ENCODE measurements at places on chromosomes 13 and 19. TPM values are rescaled to one million over a fixed set of nuclear protein-coding genes. Genes with fewer than 3 reads are reported as not detected.

DNA sequence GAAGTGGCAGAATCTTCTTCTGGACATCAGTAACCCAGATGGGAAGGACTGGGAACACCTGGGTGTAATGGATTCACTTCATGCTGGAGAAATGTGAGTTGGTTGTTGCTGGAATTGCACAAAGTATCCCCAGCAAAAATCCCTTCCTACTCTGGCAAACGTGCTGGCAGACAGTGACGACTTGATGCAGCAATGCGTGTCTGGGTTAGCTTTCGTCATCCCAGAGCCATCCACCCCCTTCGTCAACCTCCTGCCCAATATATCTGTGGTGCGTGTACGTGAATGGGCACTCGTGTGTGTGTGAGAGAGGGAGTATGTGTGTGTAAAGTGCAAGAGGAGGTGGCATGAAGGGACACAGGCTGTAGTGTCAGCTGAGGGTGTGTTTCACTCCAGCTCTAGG, 70.9 kb downstream of the TM9SF2 start:
- no peak for DNase-seq

ZNF225 gene
- 7.9 TPM for total RNA-seq

DNA sequence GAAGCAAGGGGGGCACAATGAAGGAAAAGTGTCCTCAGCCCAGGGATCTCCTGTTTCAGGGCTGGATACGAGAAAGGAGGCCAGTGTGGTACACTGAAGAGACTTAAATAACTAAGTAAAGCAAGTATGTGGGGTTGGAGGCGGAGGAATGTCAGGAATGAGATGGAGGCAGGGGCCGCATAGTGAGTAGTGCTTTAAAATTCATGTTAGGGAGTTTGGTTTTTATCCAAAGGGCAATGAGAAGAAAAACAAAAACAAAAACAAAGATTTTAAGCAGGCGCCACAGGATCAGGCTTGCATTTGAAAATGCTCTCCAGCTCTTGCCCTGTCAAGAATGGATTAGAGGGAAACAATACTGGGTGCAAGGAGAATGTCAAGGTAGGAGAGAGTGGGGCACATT, 273.4 kb downstream of the DCLK1 start:
- DNase-seq: no peak

DNA sequence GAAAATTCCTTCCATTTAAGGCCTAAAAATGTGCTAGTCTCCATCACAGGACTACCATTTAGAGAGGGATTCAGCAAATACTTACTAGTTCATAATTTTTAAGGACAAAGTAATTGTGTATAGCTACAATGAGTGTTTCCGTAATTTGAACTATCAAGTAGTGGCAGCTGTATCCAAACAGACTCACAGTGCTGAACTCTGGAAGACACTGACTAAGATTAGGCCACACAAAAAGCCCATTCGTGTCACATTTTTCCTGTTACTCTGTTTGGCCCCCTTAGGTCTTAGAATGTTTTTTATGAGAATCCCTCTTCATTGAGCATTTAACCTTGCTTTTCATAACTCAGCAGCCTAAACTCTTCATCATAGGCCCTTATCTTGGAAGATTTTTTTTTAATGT, 731.2 kb upstream of the PCDH9 start:
- no peak for DNase-seq

GRCh38 chr19:13597640-13598039, 91.4 kb upstream of the CACNA1A start:
- DNase-seq: peak; percentile 57

DNA sequence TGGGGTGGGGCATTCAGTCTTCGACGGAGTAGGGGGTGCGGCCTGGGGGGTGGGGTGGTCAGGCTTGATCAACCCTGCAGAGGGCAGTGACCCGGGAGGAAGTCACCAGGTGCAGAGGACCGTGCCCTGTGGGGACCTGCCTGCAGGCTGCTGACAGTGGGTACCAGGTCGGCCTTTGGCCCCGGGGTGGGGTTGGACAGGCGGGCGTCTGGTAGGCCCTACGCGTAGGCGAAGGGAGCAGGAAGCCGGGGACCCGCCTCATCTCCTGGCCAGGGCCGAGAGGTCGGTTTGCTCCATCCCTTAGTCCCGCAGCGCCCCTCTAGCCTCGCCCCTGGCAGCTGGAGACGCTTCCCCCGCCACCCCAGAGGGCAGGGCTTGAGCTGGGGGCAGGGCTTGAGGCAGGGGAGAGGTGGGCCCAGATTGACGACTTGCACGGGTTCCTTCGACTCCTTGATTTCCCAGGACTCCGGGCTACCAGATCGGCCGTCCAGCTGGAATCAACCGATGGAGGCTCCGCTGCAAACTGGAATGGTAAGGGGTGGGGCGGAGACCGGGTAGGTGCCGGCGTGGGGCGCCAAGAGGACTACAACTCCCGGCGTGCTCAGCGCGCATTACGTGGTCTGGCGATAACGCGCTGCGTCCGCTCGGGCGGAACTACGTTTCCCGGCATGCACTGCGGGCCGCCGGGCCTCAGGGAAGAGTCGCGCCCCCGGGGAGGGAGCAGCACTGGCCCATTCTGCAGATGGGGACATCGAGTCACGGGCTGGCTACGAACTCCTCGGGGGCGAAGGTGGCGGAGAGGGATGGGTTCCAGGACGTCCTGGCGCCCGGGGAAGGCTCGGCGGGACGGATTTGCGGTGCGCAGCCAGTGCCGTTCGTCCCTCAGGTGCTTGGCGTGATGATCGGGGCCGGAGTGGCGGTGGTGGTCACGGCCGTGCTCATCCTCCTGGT, at the start of gene PNPLA6:
PNPLA6 (plus strand) TSS at position 671 of the 951 bp plus-strand sequence; CDS start at position 743, 72 bp downstream.
- DNase-seq: peak; percentile 96

CD209 gene
- not detected for total RNA-seq

- DNase-seq: no peak
Observed at GRCh38 chr13:34144142-34144541, 326.2 kb downstream of the RFC3 start.

DNA sequence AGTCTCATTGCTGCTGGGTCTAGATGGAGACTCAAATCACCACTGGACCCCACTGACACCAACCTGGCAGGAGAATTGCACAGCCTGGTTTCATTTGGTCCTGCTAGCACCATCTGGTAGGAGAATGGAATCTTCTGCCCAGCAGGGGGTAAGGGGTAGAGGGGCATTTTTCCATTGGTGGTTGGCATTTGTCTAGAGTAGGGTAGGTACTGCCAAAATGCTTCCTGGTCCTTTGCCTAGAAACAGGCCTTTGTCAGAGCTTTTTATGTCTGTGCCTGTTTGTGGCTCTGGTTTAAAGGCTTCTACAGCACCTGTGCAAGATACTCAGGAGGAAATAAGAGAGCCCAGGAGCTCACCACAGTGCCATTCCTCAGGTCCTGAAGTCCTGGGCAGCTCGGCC, 121.3 kb downstream of the KCTD12 start:
- DNase-seq: no peak

CDC42EP5 gene
- total RNA-seq: 114 TPM

NLRP11 gene
- total RNA-seq: not detected

GRCh38 chr13:64639206-64639605, 2590.9 kb downstream of the PCDH9 start:
- DNase-seq: no peak

- no peak for DNase-seq
Observed at GRCh38 chr13:76503766-76504165, 382.4 kb downstream of the KCTD12 start.

DNA sequence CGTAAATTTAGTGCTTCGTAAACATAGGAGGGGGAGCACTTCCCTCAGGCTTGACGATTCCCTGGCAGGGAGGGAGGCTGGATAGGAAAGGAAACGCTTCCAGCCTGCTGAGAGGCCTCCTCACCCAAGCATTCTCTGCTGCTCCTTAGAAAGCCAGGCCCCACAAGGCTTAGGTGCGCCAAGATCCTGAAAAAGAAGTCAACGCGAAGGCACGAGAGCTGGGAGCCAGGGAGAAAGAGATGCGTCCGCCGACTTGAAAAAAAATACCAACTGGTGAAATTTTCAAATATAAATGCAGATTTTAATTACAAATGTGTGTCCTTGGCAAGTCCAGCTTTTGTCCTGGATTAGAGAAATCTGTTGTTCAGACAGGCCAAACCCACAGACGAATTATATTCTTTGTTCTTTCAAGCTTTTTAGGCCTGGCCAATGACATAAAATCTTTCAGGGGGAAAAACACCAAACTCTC, 64.0 kb downstream of the ALOX5AP start:
- no peak for DNase-seq

CYP4F12 gene
- total RNA-seq: not detected

PABPC3 gene
- 0.29 TPM for total RNA-seq

DNA sequence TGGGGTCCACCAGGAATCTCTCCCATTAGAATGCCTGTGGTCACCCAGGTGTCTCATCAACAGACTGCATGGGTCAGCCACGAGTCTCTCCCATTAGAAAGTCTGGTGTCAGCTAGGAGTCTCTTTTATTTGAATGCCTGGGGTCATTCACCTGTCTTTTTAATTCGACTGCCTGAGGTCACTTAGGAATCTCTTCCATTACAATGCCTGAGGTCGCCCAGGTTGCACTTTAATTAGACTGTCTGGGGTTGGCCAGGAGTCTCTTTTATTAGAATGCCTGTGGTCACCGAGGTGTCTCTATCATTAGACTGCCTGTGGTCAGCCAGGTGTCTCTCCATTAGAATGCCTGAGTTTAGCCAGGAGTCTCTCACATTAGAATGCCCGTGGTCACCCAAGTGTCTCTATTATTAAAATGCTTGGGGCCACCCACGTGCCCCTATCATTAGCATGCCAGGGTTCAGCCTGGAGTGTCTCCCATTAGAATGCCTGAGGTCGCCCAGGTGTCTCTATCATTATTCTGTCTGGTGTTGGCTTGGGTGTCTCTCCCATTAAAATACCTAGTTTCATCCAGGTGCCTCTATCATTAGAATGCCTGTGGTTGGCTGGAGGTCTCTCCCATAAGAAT, 1474.3 kb downstream of the UQCRFS1 start:
- DNase-seq: no peak

RASGRP4 gene
- 1.1 TPM for total RNA-seq

- no peak for DNase-seq
Observed at GRCh38 chr13:109476001-109476400, 310.4 kb downstream of the IRS2 start.

GRCh38 chr13:84962849-84963248, 836.4 kb downstream of the SLITRK6 start:
- DNase-seq: no peak

TTYH1 gene
- 6.0 TPM for total RNA-seq

GRCh38 chr13:87122551-87122950, 548.6 kb upstream of the SLITRK5 start:
- no peak for DNase-seq

DNA sequence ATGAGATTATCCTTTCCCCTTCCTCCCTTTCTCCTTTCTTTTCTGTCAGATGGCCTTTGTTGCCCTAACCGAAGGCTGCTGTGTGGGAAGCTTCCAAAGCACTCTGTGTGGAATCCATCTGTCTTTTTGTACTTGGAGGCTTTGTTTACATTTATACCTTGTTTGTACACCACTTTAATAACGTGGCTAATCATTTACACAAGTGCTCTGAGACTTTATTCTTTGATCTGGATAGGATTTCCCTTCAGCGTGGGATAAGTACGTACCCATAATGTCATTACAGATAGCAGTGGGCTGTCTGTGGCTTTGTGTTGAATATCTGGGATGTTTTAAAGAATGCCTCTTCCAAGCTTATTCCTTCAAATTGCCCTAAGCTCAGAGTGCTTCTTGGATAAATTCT, 684.7 kb upstream of the SLITRK5 start:
- no peak for DNase-seq

MYO1F gene
- 0.35 TPM for total RNA-seq

DNA sequence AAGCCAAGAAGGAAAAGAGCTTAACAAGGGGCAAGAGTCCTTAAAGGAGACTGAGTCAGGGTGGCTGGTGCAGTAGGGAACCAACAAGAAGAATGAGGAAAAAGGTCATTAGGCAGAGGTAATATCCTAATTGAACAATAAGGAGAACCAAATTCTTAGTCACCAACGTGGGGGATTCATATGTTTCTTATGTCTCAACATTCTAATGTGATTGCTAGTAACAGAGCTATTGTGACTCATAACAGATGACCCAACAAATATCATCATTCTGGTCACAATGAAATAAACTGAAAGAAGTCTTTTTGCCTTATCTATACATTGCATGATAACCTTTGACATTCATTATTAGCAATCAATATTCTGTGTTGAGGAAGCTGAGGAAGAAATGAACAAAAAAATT, 101.6 kb downstream of the RAP2A start:
- DNase-seq: no peak

- DNase-seq: no peak
Observed at GRCh38 chr13:75255653-75256052, 226.3 kb downstream of the TBC1D4 start.

DNA sequence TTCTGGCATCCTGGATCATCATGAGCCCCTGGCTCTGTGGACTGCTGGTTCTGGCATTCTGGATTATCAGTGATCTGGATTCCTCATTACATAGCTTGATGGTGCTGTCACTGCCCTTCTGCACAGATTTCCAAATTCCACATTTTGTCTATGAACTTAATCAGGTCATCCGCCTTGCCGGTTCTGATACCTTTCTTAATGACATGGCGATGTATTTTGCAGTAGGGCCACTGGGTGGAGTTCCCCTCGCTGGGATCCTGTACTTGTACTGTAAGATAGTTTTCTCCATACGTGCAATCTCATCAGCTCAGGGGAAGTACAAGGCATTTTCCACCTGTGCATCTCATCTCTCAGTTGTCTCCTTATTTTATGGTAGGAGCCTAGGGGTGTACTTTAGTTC, 24.4 kb upstream of the OR7C2 start:
- no peak for DNase-seq

ERCC1 gene
- 100 TPM for total RNA-seq

GRCh38 chr13:66781241-66781640, 448.9 kb downstream of the PCDH9 start:
- no peak for DNase-seq

DNA sequence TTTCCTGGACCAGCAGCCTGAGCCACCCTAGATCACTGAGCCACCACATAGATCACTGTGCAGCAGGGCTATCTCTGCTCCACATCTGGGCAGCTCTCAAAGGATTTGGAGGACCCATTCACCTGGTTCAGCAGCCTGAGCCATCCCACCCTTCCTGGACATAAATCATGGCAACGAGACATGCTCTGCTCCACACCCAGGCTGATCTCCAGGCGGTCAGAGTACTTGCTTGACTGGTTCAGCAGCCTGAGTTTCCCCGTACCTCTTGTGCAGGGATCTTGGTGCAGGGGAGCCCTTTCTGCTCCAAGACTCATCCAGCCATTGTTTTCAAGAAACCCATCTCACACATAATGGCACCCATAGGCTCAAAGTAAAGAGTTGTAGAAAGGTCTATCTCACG, 195.3 kb downstream of the LIG4 start:
- no peak for DNase-seq

- DNase-seq: no peak
Observed at GRCh38 chr13:77574096-77574495, 38.6 kb downstream of the SCEL start.

GMIP gene
- total RNA-seq: 25.0 TPM

DNA sequence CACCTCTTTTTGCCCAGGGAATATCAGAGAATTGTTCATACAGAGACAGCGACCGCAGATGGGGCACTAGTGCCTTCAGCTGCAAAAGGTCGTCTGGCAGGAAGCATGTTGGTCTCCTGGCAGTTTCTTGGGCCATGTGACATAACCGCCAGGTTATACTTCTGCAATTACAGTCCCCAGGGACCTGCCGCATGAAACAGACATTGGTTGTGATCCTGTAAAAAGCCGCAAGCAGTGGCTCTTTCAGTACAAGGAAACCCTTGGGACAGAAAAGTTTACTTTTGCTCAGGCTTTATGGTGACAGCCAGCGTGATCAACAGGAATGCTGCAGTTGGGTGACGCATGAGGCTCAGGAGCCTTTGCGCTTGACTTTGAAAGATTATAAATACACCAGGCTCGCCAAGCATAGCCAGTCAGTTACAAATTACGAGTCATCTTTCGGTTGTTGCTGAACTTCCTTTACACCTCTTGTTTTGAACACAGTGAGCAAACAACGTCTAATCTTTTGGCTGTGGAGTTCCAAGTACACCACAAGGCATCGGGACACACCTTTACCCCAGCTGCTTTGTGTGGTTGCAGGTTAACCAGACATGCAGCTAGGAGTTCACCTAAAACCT, 50.5 kb upstream of the UBE2L5 start:
- no peak for DNase-seq

All from mesothelial cell of epicardium (in vitro differentiated cells).